ENCODE measurements at places on chromosomes 12 and 14. TPM values are rescaled to one million over a fixed set of nuclear protein-coding genes. Genes with fewer than 3 reads are reported as not detected.
A peak's percentile ranks its signal among the peaks of the same experiment; 100 is the strongest.

- H3K27me3 ChIP-seq = no peaks in the 10 kb centered on the region
- no peaks in the 10 kb centered on the region for H3K36me3 ChIP-seq
- H3K27ac ChIP-seq = no peak overlapping the region
- H3K4me3 ChIP-seq = no peak overlapping the region
- no peak for DNase-seq
These were observed 248.1 kb downstream of the CACNA1C start for GRCh38 chr12:2300886-2301285.

DNA sequence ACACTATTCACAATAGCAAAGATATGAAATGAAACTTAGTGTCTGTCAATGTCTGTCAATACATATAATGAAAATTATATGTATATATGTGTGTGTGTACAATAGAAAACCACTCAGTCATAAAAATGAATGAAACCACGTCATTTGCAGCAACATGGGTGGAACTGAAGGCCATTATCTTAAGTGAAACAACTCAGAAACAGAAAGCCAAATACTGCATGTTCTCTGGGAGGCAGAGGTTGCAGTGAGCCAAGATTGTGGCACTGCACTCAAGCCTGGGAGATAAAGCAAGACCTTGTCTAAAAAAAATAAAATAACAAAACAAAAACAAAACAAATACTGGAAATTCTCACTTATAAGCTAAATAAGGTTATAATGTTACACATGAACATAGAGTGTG, 16.7 kb upstream of the E2F7 start:
- H3K4me1 ChIP-seq = no peaks in the 10 kb centered on the region
- DNase-seq = no peak
- no peak overlapping the region for H3K27ac ChIP-seq
- no peak overlapping the region for H3K4me3 ChIP-seq
- H3K36me3 ChIP-seq = no peaks in the 10 kb centered on the region

DNA sequence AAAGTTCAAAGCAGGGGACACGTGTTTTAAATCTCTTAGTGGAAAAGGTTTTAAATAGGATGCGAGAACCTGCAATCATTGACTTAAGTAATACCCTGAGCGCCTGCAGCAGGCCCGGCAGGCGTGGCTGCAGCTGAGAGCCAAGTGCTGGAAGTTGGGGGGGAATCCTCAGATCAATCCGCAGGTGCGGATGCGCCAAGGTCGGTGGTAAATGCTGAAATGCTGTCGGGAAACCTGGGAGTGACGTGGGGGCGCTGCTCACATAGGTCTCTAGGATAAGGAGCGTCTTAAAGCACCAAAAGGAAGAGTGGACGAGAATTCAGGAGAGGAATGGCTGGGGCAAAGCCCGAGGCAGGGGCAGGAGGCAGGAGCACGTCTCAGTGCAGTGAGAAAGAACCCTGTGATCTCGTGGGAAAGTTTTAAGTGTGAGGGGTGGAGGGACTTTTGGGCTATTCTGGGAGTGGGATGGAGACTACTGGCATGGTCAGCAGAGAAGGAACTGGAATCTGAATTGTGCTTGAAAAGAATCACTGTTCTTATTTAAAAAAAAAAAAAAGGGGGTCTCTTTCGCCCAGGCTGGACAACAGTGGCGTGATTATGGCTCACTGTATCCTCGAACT, 883 bp upstream of the CDCA4 start:
- peaks cover 7% of the 10 kb centered on the region for H3K4me1 ChIP-seq
- H3K27me3 ChIP-seq = no peaks in the 10 kb centered on the region
- no peaks in the 10 kb centered on the region for H3K36me3 ChIP-seq
- peak overlapping the region; percentile 45 for H3K4me3 ChIP-seq
- no peak for DNase-seq

DNA sequence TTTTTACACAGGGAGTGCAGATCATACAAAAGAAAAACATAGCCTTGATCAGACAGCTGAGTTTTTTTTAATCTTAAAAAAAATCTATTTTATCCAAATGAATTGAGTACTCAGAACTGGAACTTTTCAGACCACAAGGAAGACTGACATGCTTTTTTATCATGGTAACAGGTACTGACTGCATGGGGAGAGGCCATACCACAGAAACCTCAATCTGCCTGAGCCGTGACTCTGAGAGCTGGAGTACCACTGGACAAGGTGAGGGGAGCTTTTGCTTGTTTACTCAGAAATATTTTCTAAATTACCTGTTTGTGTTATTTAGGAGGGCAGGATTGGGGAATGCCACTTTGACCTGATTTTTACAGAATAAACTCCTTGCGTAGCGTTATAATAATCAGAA, 143.9 kb downstream of the ALX1 start:
- H3K27me3 ChIP-seq = peaks cover 16% of the 10 kb centered on the region
- no peaks in the 10 kb centered on the region for H3K4me1 ChIP-seq

- no peaks in the 10 kb centered on the region for H3K27me3 ChIP-seq
- peak overlapping the region; percentile 63 for H3K27ac ChIP-seq
- H3K36me3 ChIP-seq = no peaks in the 10 kb centered on the region
- H3K4me1 ChIP-seq = peaks cover 49% of the 10 kb centered on the region
These were observed 1.2 kb downstream of the FBRSL1 start for GRCh38 chr12:132491138-132491663.

DNA sequence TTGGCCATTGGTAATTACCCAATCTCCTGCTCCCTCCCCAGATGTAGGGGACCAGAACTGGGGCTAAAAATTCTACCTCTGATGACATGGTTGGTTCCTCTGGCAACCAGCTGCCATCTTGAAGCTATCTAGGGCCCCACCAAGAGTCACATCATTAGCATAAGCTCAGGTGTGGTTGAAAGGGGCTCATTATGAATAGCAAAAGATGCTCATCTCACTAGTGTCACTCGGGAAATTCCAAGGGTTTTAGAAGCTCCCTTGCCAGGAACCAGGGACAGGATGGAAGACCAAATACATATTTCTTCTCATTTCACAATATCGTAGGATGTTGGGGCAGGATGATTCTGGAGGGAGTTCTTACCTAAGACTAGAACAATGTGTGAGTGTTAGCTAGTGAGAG, 38.6 kb downstream of the EID3 start:
- DNase-seq = no peak
- no peak overlapping the region for H3K4me3 ChIP-seq
- peaks cover 13% of the 10 kb centered on the region for H3K36me3 ChIP-seq
- no peaks in the 10 kb centered on the region for H3K4me1 ChIP-seq
- no peaks in the 10 kb centered on the region for H3K27me3 ChIP-seq

DNA sequence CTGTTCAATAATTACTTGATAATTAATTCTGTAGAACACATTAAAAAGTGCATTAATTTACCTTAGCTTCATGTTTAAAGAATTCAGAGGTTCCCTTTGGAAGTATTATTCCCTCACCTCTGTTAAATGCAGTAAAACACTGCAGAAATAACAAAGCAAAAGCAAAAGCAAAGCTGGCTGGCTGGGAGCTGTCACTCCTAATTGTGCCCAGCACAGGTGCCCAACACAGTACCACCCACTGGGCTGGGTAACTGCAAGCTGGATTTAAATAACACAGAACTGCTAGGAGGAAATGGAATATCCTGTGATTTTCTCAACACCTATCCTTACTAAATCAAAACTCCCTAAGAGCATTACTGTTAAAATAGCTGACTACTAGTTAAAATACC, 72.6 kb downstream of the SLC2A13 start:
- H3K27me3 ChIP-seq = no peaks in the 10 kb centered on the region
- H3K4me1 ChIP-seq = no peaks in the 10 kb centered on the region
- DNase-seq = no peak
- no peak overlapping the region for H3K27ac ChIP-seq

- H3K27ac ChIP-seq = no peak overlapping the region
- peaks cover 20% of the 10 kb centered on the region for H3K36me3 ChIP-seq
- no peaks in the 10 kb centered on the region for H3K4me1 ChIP-seq
- no peak overlapping the region for H3K4me3 ChIP-seq
- DNase-seq = no peak
- no peaks in the 10 kb centered on the region for H3K27me3 ChIP-seq
These were observed 73.7 kb downstream of the PTPN21 start for GRCh38 chr14:88481059-88481458.

Gene RTL1
- total RNA-seq = not detected

Gene SLC7A7
- 3.4 TPM for total RNA-seq

Gene ZNF219
- 16.6 TPM for total RNA-seq

All from pancreas (tissue), 10 donors.